ENCODE measurements at places on chromosomes 2 and 18.

GRCh38 chr2:86314125-86314524, 23.3 kb downstream of the REEP1 start:
- DNase-seq, result no peak

DNA sequence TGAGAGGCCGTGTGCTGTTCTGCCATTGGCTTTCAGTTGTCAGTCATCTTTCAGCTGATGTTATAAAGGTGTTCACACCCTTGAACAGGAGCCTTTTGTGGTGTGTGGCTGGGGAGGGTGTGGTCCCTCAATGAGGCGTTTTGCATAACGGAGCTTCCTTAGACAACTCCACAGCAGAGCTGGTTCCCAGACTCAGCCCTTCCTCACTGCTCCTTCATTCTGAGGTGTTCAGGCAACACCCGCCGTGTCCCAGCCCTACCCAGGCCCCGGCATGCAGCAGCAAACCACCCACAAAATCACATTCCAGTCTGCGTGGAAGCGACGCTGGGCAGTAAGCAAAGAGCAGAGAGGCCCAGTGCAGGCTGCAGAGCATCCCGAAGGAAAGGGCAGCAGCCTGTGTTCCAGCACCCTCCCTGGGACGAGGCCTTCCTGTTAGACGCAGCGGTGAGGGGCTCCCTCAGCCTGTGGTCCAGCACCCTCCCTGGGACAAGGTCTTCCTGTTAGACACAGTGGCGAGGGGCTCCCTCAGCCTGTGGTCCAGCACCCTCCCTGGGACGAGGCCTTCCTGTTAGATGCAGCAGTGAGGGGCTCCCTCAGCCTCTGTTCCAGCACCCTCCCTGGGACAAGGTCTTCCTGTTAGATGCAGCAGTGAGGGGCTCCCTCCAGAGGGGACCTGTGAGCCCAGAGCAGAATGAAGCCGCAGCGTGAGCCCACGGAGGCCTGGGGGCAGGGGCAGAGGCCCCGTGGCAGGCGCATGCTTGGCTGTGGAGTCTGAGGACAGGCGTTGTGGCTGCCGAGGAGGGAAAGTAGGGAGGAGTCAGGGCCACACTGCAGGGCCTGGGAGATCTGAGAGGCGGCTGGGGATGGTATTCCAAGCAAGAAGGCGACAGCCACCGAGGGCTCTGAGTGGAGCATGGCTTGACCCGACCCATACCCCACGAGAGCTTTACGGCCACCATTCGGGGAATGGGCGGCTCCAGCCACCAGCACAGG, 201.8 kb upstream of the HDAC4 start:
- no peak for DNase-seq

DNA sequence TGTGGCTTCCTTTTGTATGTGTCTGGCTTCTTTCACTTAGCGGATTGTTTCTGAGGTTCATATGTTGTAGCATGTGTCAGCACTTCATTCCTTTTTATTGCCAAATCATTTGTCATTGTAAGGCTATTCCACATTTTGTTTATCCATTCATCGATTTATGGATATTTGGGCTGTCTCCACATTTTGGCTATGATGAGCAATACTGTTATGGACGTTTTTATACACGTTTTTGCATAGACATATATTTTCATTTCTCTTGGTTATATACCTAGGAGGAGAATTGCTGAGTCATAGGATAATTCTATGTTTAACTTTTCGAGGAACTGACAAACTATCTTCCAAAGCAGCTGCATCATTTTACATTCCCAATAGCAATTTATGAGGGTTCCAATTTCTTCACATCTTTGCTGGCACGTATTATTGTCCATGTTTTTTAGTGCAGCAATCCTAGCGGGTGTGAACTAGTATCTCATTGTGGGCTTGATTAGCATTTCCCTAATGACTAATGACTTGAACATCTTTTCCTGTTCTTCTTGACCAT, 48.1 kb upstream of the TBC1D8 start:
- DNase-seq, result no peak

GRCh38 chr2:133676392-133677130, 108.3 kb upstream of the NCKAP5 start:
- DNase-seq, result no peak

GRCh38 chr2:207046724-207047123, 107.4 kb downstream of the CPO start:
- DNase-seq, result no peak

- DNase-seq, result no peak
These were observed 48.1 kb upstream of the CTIF start for GRCh38 chr18:48490641-48491293.

DNA sequence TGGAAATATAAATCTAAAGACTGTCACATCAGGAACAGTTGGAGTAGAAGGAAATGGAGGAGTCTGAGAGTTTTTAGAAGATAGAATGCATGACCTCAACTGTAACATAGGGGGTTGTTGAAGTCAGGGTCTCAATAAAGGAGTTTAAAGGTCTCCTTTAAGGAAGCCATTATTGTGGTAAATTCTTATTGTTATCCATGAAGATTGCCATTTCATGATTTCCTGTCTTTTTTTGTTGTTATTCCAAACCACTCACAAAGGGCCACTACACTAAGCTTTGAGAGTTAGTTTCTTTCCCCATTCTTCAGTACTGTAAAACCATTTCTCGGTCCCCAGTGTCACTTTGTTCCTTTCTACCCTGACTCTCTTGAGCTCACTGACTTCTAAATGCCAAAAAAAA, 134.0 kb downstream of the DTNA start:
- DNase-seq, result no peak

DNA sequence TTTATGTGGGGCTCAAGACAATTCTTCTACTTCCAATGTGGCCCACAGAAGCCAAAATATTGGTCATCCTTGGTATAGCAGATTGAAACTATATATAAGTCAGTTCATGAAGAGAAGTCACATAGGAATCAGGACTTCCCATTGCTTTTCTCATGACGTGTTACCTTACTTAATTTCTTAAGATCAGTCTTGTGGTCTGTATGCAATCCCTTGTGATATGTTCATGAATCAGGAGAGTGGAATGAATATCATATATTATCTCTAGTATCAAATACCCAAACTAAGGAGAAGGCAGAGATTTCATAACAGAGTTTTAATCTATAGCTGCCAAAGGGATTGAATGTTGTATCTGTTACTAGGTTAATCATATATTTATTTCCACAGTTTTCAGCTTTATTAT, 1390.4 kb downstream of the SUCLG1 start:
- no peak for DNase-seq

DNA sequence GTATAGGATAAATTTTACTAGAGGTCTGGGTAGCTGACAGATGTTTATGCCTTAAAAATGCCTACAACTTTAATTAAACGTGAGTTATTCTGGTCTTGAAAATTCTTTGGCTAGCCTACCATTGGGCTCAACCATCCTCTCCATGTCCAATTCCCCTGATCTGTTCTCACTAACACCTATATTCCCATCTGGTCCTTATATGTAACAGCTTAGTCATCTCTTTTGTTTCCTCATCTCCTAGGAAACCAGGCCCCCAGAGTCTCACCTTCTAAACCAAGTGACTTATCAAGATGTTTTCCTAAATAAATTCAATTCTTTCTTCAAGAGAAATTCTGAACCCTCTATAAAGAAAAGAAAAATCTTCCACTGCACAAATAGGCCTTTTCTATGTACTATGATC, 148.5 kb downstream of the TTC32 start:
- no peak for DNase-seq

DNA sequence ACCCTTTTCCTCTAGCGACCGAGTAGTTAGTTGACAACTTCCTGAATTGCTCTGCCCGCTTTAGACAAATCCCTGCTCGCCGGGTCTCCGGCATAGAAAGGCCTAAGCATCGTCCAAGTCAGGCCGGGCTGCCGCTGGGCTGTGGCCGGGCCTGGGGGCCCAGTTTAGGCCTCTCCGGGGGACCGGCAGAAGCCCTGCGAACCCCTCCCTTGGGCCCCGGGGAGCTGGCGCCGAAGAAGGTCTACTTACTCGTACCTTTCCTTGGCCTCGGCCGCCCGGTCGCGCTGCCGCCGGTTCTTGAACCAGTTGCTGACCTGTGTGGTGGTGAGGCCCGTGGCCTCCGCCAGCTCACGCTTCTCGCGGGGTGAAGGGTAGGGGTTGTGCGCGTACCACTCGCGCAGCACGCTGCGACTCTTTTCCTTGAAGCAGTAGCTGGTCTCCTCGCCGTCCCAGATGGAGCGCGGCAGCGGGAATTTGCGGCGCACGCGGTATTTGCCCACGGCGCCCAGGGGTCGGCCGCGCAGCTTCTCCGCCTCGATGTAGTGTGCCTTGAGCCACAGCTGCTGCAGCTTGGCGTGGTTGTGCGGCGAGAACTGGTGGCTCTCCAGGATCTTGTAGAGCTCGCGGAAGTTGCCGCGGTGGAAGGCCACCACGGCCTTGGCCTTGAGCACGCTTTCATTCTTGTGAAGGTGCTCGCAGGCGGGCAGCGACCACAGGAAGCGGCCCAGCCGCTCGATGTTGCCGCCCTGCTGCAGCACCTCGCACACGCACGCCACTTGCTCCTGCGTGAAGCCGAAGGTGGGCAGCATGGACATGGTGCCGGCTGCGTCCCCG, 739 bp downstream of the SIX2 start:
- peak; percentile 49 for DNase-seq

- no peak for DNase-seq
These were observed 149.0 kb downstream of the MEIS1 start for GRCh38 chr2:66583881-66584280.

DNA sequence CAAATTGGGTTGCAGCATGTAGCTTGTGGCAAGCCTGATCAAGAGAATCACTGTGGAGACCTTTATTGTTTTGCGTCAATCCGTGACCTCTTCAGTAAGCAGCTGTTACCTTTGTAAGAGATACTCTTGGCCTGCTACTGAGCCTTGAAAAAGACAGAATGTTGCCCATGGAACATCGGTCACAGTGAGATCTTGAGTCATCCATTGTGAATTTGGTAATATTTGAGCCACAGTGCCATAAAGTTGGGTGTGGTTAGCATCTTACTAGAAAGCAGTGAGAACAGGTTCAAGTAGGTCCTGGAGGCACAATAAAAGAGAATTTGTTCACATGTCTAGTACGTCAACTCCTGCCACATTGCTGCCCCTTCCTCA, 12.7 kb upstream of the EFR3B start:
- no peak for DNase-seq

GRCh38 chr2:85769236-85769982, 15.6 kb downstream of the ATOH8 start:
- no peak for DNase-seq

- no peak for DNase-seq
These were observed 26.4 kb downstream of the WDFY1 start for GRCh38 chr2:223918671-223919134.

GRCh38 chr2:113118263-113118657, 9.1 kb upstream of the IL1RN start:
- DNase-seq, result no peak

DNA sequence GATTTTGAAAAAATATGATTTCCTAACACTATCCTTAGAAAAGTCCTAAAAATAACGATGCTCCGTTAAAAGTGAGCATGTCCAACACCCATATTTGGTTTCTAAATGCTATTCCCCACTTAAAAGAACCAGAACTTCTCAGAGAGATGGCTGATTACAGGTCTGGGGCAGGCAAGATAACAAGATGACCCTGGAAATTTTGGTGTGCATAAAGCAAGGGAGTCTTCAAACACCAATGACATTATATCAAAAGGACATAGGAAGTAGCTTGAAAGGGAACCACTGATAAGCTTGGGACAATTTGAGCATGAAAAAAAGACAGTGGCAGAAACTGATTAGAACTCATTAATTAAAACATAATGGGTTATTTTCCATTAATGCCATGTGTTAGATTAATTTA, 17.9 kb downstream of the STK17B start:
- no peak for DNase-seq

DNA sequence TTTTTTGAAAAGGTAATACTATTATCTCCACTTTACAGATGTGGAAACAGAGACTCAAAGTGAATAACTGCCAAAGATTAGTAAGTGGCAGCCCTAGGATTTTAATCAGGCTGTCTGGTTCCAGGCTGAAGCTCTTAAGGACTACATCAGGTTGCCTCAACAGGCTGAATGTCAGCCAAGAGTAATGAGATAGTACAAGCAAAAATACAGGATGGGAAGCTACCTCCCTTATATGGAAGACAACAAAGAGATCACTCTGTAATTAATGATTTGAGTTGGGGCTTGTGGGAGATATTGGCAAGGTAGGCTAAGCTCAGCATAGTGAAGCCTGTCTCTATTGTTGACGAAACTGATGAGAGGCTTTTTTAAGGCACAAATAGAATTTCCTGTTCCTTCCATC, 323.1 kb downstream of the KCNJ3 start:
- DNase-seq, result no peak

DNA sequence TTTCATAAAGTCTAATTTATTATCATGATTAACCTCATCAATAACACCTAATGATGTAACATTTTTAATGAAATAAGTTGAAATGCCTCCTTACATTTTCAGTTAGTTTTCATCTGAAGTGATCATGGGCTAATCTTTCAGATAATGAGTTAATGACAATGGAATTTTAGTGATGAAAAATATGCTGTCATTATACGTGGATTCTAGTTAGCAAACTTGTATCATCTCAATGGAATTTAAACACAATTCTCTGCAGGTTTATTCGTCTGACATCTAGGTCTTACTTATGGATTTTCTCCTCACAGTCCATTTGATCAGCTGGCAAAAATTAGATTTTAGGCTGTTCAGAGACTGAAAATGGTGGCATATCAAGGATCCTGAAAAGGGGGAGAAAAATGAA, 885.0 kb downstream of the SLC4A3 start:
- DNase-seq, result no peak

- peak; percentile 94 for DNase-seq
These were observed at the start of gene BCL2L11 for GRCh38 chr2:111120253-111121027. Gene BCL2L11, plus strand, starts transcription at chr2:111120914. Its CDS starts 2,832 bp downstream, at chr2:111123746.

DNA sequence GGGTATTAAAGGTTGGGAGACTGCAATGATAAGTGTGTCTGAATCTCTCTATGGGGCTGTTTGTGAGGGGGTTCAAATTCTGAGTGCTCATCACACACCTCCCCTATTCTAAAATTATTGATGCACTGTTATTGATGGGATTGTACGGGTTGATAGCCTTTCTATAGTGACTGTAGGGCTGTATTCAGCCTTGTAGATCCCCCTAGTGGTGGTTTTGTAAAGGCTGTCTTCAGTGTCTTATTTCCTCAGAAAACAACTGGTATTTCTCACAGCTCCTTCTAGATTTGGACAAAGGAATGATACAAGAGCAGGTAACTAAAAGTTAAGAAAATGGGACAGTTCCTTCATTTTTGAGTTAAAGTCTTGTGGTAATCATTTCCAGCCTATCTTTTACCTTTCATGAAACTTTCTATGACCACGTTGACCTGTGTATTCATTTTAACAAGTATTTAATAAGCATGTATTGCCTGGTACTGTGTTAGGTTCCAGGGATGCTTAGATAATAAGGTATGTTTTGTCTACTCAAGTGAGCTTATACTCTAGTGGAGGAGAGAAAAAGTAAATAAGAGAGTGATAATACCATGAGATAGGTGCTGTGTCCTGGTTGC, 21.2 kb downstream of the SMAD4 start:
- no peak for DNase-seq

- no peak for DNase-seq
These were observed 7.5 kb downstream of the PUM2 start for GRCh38 chr2:20343128-20343527.
